ENCODE measurements at places on chromosomes 12 and 14.

- peak; percentile 56 for DNase-seq
These were observed 50.7 kb upstream of the MAP1LC3B2 start for GRCh38 chr12:116508145-116509121.

GRCh38 chr14:53409289-53409688, 256.2 kb upstream of the DDHD1 start:
- DNase-seq, result no peak

GRCh38 chr12:85741046-85741445, 95.2 kb downstream of the RASSF9 start:
- DNase-seq, result no peak

GRCh38 chr14:96466918-96467317, 35.3 kb upstream of the PAPOLA start:
- no peak for DNase-seq

DNA sequence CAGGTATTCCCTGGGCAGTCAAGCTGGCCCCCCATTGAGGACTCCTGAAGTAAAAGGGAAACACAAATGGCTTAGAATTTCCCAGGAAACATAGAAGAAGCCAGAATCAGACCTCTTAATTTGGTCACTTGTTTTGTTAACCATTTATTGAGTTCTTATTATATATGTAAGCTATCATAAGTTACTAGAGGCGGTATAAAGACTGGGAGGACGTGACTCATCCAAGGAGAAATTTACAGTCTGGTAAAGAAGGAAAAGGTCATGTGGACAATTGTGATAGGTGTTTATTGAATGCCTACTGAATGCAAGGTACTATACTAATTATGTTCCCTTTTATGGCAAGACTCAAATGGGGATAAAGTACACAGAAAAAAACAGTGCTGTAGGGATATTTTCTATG, 146.7 kb downstream of the DYRK2 start:
- DNase-seq, result no peak

DNA sequence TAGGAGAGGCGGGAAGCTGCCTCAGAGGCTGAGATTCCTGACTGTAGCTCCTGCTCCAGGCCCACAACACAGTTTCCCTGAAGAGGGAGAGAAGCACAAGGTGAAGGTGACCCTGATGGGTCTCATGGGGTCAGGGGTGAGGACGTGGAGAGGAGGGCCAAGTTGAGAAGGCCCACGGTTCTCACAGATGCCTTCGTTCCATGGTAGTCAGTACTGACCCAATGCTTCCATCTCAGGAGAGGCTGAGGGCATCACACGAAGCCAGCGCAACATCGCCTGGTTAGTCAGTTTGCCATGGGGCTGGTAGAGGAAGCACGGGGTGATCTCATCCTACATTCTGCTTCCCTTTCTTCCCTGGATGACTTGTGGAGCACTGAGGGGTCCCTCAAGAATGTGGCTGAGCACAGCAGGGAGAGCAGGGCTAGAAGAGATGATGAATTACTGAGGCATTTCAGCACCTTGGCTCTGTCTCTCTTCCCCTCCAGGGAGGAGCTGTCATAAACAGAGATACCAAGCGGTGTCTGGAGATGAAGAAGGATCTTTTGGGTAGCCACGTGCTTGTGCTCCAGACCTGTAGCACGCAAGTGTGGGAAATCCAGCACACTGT, 51.9 kb downstream of the GALNT8 start:
- DNase-seq, result no peak

DNA sequence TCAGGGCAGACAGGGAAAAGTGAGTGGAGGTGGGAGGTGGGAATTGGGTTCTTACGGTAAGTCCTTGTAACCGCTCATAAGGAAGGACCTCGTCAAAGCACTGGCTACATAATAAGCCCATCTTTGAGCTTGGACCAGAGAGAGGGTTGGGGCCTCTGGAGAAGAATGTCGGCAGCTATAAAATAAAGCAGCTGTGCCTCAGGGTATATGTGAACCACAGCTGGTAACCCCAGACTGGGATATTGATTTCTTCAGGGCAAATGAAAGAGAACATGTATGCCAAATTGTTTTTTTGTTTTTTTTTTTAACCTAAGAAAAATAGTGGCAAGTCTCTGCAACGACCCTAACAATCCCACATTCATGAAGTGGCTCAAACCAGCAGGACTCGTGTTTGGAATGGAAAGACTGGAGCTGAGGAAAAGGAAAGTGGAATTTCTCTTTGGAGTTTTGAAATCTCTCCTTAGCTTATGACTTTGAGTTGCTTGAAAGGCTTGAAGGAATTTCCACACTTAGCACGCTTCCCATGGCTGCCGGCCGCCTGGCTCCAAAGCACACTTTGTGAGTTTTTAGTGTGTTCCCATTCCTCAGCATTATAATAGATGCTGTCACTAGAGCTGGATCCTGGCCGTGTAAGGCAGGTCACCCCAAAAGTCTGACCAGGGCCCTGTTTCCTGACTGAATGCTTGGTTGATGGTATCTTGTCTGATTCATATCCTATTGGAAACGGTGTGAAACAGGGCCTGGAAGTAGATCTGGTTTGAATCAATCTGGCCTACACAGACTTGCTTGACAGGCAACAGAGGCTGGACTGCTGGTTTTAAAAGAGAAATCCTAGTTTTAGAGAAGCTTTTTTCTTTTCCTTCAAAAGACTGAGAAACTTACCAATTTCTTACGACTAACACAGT, 244.7 kb downstream of the MSRB3 start:
- no peak for DNase-seq

GRCh38 chr14:99137913-99138571, 134.0 kb downstream of the BCL11B start:
- no peak for DNase-seq

DNA sequence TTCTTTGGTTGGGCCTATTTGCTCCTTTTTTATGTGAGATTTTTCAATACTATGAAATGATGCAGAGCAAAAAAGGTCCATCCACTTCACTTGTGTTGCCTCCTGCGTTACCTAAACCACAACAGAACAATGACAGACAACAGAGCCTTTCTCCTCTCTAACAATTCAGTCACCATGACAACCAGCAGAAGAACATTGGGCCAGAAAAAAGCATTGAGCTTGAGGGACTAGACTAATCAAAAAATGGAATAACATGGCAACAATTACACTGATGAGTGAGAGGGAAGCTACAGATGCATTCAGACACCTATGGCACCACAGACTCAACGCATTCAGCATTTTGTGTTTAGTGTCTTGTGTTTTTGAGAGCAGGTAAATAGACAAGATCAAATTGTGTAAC, 44.6 kb upstream of the PTCSC3 start:
- no peak for DNase-seq

DNA sequence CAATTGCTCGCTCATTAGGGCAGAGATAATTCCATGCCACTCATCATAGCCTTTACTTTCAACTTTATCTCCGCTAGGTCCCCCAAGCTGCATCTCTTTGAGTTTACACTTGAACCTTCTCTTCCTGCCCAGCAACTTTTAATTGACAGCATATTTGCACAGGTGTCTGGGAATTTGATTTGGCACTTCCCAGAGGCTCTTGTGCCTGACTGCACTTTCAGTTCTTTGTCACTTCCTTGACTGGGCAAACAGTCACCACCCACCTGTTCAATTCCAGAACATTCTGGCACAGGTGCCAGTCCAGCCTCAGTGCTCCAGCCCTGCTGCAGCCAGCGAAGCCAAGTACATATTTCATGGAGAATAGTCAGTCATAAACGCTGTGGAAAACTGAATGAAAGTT, 110.1 kb upstream of the LRIG3 start:
- no peak for DNase-seq

DNA sequence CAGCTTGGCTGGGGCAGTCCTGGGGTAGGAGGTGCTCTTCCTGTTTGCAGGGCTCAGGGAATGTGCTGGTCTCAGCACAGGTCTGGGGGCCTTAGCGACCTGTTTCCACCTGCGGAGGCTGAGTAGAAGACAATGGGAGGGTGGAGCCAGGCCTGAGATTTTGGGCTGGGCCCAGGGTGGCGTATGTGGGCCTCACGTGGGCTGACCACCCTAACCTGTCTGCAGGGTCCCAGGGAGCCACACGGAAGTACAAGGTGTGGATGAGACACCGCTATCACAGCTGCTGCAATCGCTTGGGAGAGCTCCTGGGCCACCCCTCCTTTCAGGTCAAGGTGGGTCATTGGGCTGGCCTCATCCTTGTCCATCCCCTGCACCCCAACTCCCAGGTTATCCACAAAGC, 1.1 kb downstream of the NOC4L start:
- no peak for DNase-seq

DNA sequence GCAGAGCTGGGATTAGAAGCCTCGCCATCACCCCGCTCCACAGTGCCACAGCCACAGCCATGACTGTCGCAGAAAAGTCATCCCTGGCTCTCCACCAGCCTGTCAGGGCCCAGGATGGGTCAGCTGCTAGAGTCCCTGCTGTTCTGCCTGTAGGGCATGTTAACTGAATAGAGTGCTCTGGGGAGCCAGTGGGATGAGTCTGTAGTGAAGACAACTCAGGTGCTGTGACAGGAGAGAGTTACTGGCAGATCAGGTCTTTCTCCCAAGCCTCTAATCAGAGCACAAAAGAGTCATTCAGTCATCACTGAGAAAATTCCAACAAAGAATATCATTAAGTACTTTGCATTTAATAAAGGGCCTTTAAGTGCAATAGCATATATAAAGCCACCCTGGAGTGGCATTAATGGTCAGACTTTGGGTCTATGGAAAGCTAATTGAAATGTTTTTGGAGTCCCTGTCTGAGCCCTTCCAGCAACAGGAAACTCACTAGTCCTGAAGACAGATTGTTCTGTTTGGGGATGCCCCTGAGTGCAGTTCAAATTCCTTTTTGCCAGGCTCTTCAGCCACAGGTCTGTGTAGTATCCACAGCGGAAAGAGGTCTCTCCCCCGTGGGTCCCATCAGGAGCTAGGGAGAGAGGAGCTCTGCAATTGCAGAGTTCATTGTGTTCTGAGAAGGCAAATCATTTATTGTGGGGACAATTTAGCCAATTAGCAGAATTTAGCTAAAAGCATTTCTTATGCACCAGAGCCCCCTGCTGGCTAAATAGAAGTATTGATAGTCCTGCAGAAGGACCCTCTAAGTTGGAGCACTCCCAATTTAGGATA, 45.2 kb upstream of the C14orf132 start:
- peak; percentile 25 for DNase-seq

GRCh38 chr12:27780612-27781408, 774 bp upstream of the MANSC4 start:
- DNase-seq, result no peak

DNA sequence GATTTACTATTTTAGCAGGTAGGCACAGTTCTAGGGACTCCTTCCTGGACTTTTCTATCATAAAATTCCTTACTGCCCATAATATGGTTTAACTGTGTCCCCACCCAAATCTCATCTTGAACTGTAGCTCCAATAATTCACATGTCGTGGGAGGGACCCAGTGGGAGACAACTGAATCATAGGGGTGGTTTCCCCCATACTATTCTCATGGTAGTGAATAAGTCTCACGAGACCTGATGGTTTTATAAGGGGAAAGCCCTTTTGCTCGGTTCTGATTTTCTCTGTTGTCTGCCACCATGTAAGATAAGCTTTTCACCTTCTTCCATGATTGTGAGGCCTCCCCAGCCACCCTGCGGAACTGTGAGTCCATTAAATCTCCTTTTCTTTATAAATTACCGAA, 10.0 kb upstream of the ETV6 start:
- no peak for DNase-seq

GRCh38 chr12:54360717-54361456, 3.4 kb downstream of the GPR84 start:
- peak; percentile 88 for DNase-seq

DNA sequence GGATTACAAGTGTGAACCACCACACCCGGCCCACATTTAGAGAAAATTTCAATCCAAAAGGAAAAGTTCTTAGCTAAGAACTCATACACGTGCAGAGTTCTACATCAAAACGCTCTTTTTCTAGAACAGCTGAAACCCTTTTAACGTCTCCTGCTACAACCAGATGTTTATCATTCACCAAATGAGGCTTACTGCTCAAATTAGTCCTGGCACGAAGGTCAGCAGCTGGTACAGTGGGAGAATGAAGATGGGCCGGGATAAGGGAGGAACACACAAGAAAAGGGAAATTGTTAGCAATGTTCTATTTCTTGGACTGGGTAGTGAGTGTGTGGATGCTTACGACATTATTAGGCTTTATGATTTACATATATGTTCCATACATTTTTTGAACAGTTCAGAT, 37.2 kb downstream of the PRKAB1 start:
- no peak for DNase-seq

DNA sequence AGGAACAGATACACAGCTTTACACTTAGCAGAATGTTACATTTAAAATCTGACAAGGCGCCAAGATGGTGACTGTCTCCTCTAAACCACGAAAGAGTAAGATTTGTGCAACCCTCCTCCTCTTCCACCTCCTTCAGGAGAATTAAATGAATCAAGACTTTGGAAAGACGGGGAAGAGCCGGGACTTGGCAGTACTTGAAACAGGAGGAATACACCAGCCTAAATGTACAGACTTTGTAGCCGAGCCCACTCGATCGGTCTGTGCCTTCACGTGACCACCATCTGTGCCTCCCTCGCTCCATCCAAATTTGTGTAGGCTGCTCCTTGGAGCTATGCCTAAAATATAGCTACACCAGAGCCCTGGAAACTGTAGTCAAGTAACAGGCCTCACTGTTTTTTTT, 38.3 kb downstream of the SSPN start:
- no peak for DNase-seq

- no peak for DNase-seq
These were observed 114.8 kb upstream of the FUT8 start for GRCh38 chr14:65297744-65298143.

DNA sequence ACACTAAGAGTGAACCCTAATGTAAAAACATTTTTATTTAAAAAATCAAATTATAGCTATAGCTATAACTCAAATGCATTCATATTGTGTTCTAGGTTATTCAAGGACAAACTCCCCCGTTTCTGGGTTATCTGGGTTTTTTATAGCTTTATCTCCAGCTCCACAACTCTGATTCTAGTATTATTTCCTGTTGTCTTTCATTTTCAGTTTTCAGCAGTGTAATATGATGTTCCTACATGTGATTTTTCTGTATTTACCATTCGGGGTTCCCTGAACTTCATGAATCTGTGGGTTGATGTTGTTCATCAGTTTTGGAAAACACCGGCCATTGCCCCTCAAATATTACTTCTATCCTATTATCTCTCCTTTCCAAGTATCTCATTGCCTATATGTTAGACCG, 221.9 kb upstream of the FOXN3 start:
- no peak for DNase-seq

- no peak for DNase-seq
These were observed 40.9 kb downstream of the SLC4A8 start for GRCh38 chr12:51465491-51465890.

- DNase-seq, result no peak
These were observed 42.1 kb upstream of the DICER1 start for GRCh38 chr14:95199298-95199983.

DNA sequence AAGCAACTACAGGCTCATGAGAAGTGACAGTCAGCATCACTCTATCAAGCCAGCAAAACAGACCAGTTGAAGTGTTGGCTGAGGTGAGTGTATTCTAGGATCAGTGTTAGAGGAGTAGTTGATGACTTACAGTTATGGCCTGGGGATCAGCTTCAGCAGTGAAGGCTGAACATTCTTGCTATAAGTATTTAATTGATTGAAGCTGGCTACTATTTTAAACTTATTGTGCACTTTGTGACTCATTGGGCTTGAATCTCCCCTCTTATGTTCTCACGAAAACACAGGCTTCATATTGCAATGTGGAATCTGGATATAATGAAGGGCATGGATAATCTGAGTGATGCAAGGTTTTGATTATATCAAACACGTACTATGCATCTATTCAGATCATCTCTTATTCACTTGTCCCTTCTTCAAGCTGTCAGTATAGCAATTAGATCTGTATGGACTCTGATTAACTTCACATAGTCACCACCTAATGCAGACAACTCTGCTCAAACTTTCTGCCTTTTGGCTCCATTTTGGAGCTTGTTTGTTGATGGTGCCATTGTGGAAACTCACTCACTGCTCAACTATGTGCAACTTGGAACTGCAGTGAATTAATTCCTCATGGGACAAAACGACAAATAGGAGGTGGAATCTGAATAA, 309.2 kb downstream of the SLC16A7 start:
- no peak for DNase-seq
